ENCODE measurements at places on chromosomes 5 and 9. TPM values are rescaled to one million over a fixed set of nuclear protein-coding genes. Genes with fewer than 3 reads are reported as not detected.

DNA sequence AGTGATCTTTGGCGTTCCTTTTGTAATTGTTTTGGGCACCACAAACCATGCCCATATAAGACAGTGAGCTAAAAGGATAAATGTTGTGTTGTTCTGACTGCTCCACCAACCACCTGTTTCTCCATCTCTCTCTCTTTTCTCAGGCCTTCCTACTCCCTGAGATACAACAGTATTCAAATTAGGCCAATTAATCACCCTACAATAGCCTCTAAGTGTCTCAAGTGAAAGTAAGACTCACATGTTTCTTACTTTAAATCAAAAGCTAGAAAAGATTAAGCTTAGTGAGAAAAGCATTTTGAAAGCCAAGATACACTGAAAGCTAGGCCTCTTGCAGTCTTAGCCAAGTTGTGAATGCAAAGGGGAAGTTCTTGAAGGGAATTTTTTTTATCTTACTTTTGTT, 268.8 kb upstream of the NREP start:
- H3K36me3 ChIP-seq: no peaks in the 10 kb centered on the region
- no peaks in the 10 kb centered on the region for H3K27me3 ChIP-seq
- H3K4me3 ChIP-seq: no peak overlapping the region
- no peak for DNase-seq

- H3K4me3 ChIP-seq: no peak overlapping the region
- H3K27ac ChIP-seq: no peak overlapping the region
- no peaks in the 10 kb centered on the region for H3K36me3 ChIP-seq
- no peaks in the 10 kb centered on the region for H3K4me1 ChIP-seq
- no peak for DNase-seq
Measured at GRCh38 chr5:170471551-170472178, 32.2 kb upstream of the KCNIP1 start.

- H3K4me3 ChIP-seq: no peak overlapping the region
- H3K36me3 ChIP-seq: peaks cover 19% of the 10 kb centered on the region
- no peaks in the 10 kb centered on the region for H3K4me1 ChIP-seq
- no peak for DNase-seq
Measured at GRCh38 chr5:44827681-44828080, 18.9 kb downstream of the MRPS30 start.

DNA sequence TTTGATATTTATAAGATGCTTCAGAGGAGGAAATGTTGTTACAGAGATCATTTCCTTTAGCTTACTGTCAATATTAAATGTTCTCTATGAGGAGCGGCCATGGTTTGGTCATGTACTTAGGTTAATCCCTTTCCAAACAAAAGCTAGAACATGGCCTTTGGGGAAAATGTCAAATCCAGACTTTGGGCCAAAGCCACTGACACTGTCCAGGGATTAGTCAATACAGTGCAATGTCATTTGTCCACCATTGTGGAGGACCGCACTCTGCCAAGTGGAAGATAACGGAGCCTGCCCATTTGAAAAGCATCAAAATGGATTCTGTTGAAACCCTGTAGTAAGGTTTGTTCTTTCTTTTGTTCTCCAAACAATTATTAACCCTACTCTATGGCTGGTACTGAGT, 50.1 kb downstream of the FRMPD1 start:
- no peaks in the 10 kb centered on the region for H3K36me3 ChIP-seq
- no peak for DNase-seq
- H3K4me3 ChIP-seq: no peak overlapping the region
- H3K27me3 ChIP-seq: peaks cover 24% of the 10 kb centered on the region
- no peak overlapping the region for H3K27ac ChIP-seq

DNA sequence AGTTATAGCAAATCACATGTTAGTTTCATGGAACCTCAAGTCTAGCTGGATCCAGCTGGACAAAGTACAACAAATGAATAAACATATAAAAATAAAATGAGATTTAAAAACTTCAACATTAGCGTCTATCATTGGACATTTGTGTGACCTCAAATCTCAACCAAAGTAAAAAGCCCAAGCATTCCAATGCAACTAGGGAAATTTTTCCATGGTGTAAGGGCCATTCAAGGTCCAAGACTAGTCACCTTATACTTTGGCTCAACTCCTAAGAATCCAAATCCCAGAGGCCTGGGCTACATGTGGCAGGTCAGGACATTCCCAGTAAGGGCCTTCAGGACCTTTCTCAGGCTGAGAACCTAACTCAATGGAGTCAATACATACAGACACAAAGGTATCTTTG, 137.4 kb upstream of the DMAC1 start:
- peaks cover 12% of the 10 kb centered on the region for H3K36me3 ChIP-seq
- H3K27ac ChIP-seq: no peak overlapping the region
- peaks cover 17% of the 10 kb centered on the region for H3K4me1 ChIP-seq
- H3K4me3 ChIP-seq: no peak overlapping the region
- no peak for DNase-seq
- no peaks in the 10 kb centered on the region for H3K27me3 ChIP-seq

DNA sequence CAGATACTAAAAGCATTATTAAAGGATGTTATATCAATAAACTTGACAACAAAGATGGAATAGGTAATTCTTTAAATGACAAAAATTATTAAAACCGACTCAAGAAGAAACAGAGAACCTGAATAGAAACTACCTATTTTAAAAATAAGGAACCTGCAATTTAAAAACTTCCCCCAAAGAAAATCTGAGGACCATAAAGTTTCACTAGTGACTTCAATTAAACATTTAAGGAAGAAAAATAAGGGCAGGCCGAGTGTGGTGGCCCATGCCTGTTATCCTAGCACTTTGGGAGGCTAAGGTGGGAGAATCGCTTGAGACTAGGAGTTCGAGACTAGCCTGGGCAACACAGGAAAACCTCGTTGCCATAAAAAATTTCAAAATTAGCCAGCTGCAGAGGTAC, 99.6 kb downstream of the FANCC start:
- peaks cover 3% of the 10 kb centered on the region for H3K36me3 ChIP-seq
- no peak for DNase-seq
- H3K4me3 ChIP-seq: no peak overlapping the region
- no peak overlapping the region for H3K27ac ChIP-seq
- peaks cover 2% of the 10 kb centered on the region for H3K27me3 ChIP-seq

MLANA gene
- not detected for total RNA-seq

SELENOP gene
- total RNA-seq: not detected

ZFR gene
- 69.2 TPM for total RNA-seq

ANKRD34B gene
- not detected for total RNA-seq

TAS2R1 gene
- total RNA-seq: not detected

OGN gene
- total RNA-seq: not detected

All from activated T-helper 2 cell treated with anti-CD3 and anti-CD28 coated beads, Interferon-gamma antibody, Interleukin-2, Interleukin-4, amounts not matched to agents 10 μg/mL and 5 μg/mL and 100 μg/mL, durations not matched to agents 14 hours and 24 hours and 36 hours (primary cell).